ENCODE measurements at places on chromosomes 5 and 9. TPM values are rescaled to one million over a fixed set of nuclear protein-coding genes. Genes with fewer than 3 reads are reported as not detected.

The PRLR gene
- total RNA-seq: not detected

- no peak for DNase-seq
Measured at GRCh38 chr9:86652736-86653135, 294.6 kb downstream of the GAS1 start.

- DNase-seq: no peak
Measured at GRCh38 chr5:130052752-130053151, 148.5 kb downstream of the CHSY3 start.

- DNase-seq: no peak
Measured at GRCh38 chr5:97121848-97122247, 20.6 kb downstream of the LIX1 start.

GRCh38 chr5:149210968-149211490 is 60.6 kb upstream of the AFAP1L1 start:
- DNase-seq: peak; percentile 61

- DNase-seq: no peak
Measured at GRCh38 chr9:10146517-10147331, 466.1 kb downstream of the PTPRD start.

- no peak for DNase-seq
Measured at GRCh38 chr5:146680846-146681584, 165.0 kb upstream of the GPR151 start.
